ENCODE measurements at places on chromosomes 1 and 21.

DNA sequence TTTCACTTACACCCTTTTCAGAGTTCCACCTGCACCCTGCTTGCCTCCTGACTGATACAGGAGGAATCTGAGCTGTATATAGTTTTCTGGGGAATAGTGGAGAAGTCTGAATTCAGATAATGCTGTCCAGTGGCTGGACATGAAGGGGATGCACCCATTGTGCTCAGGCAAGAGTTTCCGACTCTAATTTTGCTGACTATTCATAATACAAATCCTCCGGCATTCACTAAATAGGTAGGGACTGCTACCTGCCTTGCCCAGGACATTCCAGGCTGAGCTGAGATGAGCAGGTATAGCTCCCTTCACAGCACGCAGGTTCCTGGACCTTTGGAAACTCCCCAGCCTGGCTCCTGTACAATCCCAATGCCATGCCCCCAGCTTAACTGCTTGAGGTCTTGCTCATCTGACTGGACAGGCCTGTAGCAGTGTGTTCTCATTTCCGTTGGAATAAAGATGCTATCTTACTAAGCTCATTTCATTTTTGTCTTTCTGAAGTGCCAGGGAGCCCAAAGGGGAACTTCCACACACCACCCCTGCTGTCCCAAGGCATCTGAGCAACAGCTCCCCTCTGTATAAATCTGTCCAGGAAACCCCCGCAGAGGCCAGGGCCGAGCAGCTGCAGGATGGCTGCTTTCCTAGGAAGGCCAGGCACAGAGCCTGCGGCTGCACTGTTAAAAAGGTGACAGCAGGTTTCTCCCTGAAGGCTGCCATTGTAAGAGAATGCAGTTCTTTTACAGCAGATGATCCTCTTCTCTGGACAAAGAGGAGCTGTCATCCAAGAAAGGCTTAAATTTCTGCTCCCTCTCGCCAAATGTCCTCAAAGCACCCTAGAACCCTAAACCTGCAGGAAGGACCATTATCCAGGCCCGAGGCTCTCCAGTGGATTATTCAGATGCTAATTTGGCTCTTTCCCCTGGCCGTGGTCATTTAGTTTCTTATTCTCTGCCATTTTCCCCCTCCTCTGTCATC is 21.7 kb upstream of the VASH2 start:
- no peak for DNase-seq

DNA sequence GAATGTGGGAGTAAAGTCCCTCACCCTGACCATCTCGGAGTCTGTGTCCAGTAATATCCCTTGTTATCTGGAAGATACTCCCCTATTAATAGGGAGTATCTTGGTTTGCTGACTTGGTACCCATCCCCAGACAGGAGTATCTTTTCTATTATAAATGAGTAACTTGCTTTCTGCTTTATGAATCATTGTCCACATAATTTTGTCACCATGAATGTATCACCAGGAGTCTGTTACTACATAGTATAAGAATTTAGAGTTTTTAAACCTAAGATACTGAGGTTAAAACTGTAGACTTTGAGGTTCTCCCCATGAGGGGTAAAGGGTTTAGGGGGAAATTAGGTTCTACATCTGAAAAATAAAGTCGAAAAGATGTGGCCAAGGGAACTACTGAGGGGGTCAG is 175.6 kb downstream of the FCRL5 start:
- DNase-seq: no peak

DNA sequence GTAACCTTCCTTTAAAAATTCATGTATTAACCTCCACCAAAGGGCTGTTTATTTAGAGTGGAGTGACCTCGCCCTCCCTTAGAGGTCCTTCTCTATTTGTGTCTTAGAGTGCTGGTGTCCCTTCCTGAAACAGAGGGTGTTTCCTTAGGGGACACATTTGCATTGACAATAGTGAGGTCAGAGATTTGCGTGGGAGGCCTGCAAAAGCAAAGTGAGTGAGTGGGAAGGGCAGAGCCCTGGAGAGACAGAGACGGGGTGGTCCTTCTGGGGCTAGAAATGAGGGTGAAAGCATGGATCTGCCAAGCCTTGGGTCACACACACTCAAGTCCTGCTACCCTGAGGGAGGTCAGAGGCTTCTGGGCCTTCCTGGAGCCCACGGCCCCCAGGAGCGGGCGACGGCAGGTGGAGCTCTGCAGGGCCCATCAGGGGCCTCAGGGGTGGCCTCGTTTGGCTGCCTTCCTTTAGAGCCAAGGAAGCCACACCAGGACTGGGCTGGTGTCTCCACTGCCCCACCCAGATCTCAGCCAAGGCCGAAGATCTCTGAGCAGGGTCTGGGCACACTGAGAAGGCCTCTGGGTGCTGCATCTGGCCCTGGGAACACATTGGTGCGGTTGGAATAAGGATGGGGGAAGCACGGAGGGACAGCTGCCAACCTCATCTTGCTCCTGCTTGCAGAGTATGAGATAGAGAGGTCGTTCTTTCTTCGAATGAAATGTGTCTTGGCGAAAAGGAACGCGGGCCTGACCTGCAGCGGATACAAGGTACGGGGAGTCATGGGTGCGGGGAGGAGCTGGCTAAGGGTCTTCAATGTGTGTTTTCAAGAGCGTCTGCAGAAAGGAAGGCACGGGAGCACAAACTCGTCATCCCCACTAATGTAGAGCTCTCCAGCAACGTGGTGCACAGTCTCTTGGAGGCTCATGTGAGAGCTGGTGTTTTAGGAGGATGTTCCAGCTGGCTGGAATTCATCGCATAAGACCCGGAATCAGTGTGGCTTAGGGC is 23.8 kb downstream of the SIM2 start:
- no peak for DNase-seq

- no peak for DNase-seq
Measured at GRCh38 chr1:221451741-221452140, 290.1 kb downstream of the DUSP10 start.

- DNase-seq: peak; percentile 35
Measured at GRCh38 chr1:48817505-48818114, 40.9 kb upstream of the BEND5 start.

DNA sequence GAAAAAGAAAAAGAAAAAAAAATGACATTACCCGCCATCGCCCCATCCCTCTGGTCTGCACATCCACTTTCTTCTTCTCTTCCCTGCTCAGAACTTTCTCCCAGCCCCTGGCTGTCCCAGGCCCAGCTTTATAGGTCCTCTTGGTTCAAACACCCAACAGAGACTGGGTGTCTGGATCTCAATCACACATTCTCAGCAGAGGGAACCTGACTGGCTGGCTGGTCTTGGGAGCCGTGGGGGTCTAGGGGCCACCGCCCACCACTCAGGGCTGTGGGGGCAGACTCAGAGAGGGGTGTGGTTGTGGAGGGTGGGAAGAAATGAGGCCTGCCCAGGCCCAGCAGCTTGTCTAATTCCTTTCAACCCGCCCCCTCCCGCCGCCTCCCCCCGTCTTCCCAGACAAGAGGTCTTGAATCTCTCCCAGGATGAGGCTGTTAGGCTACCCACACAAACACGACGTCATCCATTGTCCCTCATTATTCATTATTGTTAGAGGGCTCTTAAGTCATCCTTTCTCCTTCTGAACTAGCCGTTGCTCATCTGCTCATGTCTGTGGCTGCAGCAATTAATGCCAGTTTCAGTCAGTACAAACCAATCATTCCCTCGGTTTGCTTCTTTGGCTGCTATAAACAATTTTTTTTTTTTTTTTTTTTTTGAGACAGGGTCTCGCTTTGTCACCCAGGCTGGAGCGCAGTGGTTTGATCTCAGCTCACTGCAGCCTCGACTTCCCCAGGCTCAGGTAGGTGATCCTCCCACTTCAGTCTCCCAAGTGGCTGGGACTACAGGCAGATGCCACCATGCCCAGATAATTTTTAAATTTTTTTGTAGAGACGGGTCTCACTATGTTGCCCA is 40.6 kb upstream of the CLIC4 start:
- peak; percentile 68 for DNase-seq

DNA sequence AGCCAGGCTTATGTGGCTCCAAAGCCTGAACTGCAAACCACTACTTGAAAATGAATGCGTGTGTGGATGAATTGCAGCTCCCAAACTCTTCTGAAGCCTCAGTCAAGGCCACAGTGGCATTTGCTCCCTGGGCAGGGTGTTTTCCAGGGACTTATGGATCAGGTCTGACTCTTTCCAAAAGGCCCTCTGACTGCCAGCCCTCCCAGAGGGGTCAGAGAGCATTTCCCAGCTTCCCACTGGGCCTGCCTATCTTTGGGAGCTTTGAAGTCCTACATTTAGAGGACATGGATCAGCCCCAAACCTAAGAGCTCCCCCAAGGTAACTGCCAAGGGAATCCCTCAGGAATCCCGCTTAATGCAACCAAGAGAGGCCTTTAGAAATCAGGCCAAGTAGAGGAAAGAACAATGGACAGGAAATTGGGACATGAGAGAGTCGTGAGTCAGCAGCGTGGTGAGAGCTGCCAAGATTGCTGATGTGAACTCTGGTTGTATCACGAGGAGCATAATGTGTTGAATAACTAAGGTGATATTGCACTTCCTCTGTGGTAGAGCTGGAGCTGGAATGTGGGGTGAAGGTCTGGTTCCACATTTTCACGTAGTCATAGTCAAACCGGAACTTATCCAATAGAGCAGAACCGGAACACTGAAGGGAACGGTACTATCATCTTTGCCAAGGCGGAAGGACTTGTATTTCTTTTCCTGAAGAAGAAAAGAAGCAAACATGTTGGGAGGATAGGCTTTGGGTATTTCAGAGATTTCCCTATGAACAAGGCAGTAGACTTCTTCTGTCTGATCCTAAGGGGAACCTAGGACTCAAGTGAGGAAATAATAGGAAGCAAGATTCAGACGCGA is 99.4 kb upstream of the JUN start:
- peak; percentile 74 for DNase-seq

DNA sequence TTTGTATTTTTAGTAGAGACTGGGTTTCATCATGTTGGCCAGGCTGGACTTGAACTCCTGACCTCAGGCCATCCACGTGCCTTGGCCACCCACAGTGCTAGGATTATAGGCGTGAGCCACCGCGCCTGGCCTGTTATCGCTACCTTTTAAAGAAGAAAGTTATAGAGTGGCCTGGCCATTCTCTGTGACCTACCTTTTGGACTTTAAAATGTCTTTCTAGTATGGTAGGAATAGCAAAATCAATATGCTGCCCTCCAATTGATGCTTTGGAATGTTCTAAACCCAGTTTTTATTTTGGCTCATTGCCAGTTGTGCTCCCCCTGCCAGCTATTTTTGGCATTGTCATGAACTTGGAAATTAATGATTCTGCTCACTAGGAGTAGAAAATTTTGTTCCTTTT is 19.9 kb downstream of the HIPK1 start:
- no peak for DNase-seq

DNA sequence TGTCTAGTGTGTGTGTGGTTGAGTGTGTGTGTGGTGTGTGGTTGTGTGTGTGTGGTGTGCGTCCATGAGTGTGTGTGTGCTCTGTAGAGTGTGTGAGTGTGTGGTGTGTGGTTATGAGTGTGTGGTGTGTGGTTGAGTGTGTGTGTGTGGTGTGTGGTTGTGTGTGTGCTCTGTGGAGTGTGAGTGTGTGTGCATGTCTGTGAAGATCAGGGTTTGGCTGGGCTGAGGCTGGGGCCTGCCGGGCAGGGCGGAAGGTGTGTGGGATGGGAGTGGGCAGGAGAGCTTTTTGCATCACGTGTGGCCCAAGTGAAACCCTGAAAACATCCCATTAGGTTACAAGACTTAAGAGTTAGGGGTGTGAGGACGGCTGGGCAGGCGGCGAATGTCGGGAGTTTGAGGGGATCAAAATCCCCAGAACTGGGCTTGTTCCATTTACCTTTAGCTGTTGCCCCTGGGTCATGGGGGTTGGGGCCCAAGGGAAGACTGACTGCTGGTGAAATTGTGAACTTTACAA is 2.9 kb upstream of the FCMR start:
- DNase-seq: no peak
